ENCODE measurements at places on chromosomes 6 and 20.
A peak's percentile ranks its signal among the peaks of the same experiment; 100 is the strongest.

GRCh38 chr6:129368970-129369369, 341.0 kb downstream of the ARHGAP18 start:
- no peak for DNase-seq

DNA sequence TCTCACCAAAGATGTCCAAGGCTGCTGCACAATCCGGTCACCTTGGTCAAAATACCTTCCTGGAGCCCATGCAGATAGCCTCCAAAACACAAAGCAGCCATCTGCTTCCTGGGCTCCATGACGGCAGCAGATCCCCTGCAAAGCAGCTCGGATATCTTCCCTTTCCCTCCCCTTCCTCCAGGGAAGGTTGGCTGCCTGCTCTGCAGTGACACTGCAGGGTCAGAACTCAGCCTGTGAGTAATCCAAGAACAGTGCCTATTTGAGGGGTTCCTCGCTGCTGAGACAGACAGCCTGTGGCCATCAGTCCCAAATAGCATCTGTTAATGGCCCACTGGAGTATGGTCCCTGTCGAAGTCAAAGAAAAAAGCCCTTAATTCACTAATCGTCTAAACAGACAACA, 270.8 kb downstream of the PREX1 start:
- no peak for DNase-seq

GRCh38 chr6:11329726-11330412, 97.4 kb upstream of the NEDD9 start:
- no peak for DNase-seq

GRCh38 chr20:40536808-40537207, 152.2 kb downstream of the MAFB start:
- no peak for DNase-seq

- no peak for DNase-seq
These were observed 701.9 kb upstream of the MAP3K7 start for GRCh38 chr6:91288741-91289140.

- DNase-seq = no peak
These were observed 244.4 kb downstream of the SLC24A3 start for GRCh38 chr20:19456595-19457395.

GRCh38 chr6:161921602-161922395, 647.9 kb upstream of the AGPAT4 start:
- no peak for DNase-seq

GRCh38 chr6:15242937-15243614, 2.8 kb upstream of the JARID2 start:
- no peak for DNase-seq

GRCh38 chr20:5127204-5127858, 523 bp downstream of the CDS2 start:
- no peak for DNase-seq

- DNase-seq = no peak
These were observed 113.3 kb upstream of the EEF1E1 start for GRCh38 chr6:8215631-8216030.

- no peak for DNase-seq
These were observed 988 bp downstream of the ECHDC1 start for GRCh38 chr6:127342296-127342945.

DNA sequence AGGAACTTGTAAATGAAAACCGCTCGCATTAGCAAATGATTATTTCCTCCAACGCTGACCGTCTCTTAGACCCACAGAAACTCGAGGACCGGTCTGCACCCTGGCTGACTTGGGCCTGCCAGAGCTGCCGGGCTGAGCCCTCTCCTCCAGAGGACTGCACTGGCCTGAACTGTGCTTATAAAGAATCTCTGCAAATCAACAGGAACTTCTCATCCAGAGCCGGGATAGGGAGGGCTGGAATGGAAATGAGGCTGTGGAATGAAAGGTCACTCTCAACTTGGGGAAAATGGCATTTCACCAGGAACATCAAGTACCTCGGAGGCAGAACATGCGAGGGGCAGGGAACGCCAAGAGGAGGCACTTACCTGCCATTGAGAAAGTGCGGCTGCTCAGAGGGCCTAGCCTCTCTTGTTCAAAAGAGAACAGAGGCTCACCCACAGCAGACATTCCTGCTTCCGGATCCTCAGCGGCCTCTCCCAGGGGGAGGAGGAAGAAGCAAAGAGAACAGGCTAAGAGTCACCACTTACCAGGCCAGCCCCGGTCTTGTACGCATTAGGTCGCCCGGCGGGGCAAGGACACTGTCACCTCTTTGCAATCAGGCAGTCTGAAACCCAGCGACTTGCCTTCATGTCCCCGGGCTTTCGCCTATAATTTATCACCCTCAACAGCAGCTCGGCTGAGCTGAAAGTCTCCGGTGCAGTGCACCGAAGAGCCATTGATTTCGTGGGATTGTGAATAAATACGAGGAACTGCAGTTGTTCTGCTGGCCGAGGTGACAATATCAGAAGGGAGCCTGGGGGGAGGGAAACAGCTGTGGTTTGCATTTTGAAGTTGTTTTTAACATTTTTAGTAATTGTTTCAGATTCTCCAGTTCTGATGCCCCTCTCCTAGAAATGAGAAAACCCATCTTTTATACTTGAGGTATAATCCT, 37.6 kb downstream of the ZMYND8 start:
- DNase-seq = no peak

DNA sequence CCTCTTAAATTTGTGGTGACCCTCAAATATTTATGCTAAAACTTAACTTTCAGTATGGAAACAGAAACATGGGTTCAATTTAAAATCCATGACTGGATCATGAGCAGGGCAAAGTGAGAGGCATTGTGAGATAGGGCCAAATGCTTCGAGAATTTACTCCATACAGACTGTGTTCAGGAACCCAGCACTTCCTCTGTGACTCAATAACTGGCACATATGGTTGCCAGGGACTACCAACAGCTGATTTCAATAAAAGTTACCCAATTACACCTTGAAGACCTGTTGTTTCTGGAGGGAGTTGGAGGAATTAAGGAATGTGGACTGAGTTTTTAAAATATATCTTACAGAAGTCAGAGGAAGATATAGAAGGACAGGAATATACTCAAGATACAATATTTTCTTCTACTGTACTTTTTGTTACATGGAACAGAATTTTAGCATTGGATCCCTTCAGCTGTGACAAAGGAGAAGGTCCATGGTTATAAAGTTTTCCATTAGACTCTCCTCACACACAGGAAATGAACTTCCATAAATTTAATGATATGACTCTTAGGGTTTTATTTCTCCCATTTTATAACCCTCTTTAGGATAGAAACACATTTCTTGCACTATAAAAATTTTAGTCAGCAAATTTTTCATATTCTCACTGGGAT, 258.5 kb downstream of the KHDC1L start:
- peak; percentile 63 for DNase-seq

DNA sequence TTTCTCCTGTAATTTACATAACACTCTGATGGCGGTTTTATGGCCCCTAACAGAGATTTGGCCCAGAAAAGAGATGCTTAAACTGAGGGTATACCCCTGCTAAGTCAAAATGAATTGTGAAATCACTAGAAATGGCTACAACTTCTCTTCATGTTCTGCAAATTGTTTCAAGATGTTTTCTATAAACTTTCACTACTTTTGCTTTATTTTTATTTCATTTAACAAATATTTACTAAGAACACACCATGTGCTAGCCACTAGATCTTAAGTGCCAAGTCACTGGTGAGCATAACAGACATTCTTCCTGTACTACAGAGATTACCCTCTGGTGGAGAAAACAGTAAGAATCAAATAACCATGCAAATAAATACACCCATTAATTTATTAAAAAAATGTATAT, 87.6 kb downstream of the KCNQ5 start:
- no peak for DNase-seq

GRCh38 chr6:6221787-6222535, 98.5 kb downstream of the F13A1 start:
- DNase-seq = no peak

DNA sequence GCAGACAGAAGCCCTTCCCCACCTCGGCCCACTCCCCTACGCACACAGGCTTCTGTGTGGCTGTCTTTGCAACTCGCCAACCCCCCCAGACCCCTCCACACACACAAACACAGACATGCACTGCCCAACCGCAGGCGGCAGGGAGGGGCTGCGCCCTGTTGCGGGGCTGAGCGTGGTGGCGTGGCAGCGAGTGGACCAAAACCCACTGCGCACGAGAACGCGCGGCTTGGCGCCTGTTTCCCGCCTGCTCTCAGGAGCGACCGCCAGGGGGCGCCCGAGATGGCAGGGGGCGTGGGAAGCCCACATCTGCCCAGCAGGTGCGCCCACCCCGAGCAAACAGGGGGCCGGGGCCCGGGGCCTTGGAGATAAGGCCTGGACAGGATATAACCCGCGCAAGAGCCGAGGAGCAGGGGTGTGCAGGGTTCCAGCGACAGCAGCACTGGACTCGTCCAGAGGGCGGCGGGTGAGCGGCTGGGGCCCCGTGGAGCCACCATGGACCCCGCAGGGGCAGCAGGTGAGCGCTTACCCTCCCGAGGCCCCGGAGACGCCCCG, at the start of gene RBPJL:
Gene RBPJL, plus strand, starts transcription at position 410 of the 552 bp plus-strand sequence. Its CDS starts 83 bp downstream, at position 493.
- DNase-seq = no peak

DNA sequence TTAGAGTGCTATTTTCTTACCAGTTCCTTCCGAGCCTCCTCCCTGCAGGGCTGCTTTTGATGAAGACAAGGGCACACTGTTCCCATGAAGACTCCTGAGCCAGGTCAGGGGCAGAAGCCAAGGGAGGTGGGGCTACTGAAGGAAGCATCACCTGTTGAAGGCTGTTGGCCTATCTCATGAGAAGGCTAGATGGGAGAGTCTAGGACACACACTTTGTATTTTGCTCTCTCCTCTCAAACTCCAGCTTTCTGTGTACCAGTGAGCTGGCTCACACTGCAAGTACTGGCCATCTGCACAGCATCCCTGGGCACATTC, 683.2 kb upstream of the ID4 start:
- no peak for DNase-seq

- DNase-seq = peak; percentile 4
These were observed 19.4 kb downstream of the ERGIC3 start for GRCh38 chr20:35561268-35561667.

DNA sequence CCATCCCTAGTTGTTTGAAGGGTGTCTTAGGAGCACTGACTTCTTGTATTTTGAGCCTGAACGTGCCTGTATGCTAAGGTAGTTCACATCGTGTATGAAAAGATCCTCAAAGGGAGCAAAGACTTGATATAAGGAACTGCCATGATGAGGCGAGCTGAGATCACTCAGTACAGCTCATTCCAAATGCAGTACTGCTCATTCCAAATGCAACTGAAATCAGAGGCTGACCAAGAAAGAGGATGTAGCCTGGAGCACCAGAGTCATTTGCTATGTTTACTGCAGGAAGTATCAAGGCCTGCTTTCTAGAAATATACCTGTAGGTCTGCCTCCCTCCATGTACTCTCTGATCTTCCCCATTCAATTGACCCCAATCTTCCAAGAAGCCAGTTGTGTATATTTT, 832.2 kb downstream of the EYS start:
- DNase-seq = no peak

- DNase-seq = no peak
These were observed 297.5 kb downstream of the ADGB start for GRCh38 chr6:146896062-146896813.

- peak; percentile 52 for DNase-seq
These were observed 58.4 kb downstream of the SMLR1 start for GRCh38 chr6:130885392-130886192.

DNA sequence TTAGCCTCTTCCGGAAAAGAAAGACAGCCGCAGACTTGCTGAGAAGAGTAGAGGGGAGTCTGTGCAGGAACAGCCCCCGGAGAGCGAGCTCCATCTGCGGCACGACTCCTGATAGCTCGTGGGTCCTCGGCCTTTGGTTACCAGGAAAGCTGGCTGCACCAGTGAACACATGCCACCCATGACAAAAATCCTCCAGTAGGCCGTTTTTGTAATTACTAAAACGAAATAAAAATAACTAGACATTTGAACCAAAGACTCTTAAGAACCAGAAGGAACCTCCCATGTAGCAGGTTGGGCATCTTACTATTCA, 42.2 kb downstream of the RAMACL start:
- no peak for DNase-seq

DNA sequence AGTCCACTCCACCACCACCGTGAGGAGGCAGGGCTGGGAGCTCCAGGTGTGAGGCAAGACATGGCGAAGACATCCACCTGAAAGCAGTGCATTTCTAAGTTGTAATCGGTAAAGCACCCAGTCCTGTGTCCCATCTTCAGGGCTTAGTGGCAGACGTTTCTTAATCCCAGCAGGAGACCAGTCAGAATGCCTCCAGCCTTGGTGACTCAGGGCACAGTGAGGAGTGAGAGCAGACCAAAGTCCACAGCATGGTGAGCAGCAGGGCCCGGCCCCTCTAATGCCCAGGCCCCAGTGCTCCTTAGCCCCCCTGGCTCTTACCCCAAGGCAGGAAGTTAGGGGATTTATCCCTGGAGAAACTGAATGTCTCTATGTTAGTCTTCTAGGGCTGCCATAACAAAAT, 183.9 kb downstream of the SYNDIG1 start:
- DNase-seq = no peak

DNA sequence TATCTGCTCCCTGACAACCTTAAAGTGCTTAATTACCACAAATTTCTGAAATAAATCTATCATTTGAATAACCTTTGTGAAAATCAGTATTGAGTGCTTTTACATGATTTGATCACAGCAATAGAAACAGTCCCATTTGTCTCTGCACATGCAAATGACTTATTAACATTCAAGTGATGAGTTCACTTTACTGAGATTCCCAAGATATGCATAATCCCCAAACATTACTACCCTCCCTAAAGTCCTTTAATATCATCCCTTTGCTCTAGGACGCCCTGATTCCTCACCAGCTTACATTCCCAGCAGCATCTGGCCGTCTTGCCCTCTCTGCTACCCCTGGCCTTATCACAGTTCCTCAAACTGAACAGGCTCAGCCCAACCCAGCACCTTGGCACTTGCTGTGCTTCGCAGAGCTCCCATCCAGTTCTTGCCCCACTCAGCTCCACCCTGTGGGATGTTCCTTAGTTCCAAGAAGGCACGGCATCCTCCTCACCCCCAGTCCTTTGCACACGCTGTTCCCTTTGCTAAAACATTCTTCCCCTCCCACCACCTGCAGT, 347.5 kb downstream of the PREX1 start:
- DNase-seq = no peak

DNA sequence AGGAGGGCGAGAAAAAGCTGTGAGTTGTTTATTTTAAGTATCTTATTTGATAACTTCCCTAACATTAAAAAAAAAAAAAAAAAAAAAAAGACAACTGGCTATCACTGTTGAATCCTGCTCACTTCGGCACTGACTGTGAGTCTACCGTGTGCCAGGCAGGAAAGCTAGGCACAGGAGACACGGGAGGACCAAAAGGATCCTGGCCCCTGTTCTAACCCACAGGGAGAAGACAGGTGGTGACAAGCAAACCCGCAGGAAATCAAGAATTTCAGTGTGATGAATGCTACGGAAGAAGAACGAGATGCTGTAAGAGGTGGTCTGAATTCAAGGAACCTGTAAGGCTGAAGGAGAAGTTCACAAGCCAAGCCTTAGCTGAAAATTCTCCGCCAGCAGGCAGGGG, 94.7 kb upstream of the NFATC2 start:
- no peak for DNase-seq

- DNase-seq = no peak
These were observed 51.9 kb upstream of the EDN1 start for GRCh38 chr6:12238219-12238618.
